AML-193 (cell line): ENCODE measurements at places on chromosomes 3 and 15.
A peak's percentile ranks its signal among the peaks of the same experiment; 100 is the strongest.

DNA sequence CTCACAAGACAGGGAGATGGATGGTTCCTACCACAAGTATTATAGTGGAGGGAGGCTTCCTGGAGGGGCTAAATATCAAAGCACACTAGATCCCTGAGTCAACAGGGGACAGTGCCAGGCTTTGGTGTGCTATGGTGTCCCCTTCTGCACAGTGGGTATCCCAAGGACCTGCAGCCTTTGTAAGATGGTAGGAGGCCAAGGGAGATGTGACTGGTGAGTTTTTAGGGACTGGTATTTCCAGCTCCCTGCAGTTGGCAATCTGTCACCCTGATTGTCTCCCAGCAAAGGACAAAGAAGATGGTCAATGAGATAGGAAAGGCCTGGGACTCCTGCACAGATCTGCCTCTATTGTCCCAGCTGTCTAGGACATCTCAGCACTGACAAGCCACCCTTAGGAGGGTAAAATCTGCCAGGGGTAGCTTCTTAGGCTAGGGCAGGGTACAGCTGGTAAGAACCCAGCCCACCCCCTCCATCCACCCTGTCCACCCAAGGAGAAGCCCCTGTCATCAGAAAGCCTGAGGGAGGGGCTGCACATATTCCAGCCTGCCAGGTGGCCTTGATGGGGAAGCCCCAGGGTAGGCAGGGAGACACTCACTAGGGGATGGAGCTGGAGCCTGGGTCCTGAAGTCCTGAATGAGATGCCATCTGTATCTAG is 631 bp downstream of the CYP1A1 start:
- no peak for DNase-seq

DNA sequence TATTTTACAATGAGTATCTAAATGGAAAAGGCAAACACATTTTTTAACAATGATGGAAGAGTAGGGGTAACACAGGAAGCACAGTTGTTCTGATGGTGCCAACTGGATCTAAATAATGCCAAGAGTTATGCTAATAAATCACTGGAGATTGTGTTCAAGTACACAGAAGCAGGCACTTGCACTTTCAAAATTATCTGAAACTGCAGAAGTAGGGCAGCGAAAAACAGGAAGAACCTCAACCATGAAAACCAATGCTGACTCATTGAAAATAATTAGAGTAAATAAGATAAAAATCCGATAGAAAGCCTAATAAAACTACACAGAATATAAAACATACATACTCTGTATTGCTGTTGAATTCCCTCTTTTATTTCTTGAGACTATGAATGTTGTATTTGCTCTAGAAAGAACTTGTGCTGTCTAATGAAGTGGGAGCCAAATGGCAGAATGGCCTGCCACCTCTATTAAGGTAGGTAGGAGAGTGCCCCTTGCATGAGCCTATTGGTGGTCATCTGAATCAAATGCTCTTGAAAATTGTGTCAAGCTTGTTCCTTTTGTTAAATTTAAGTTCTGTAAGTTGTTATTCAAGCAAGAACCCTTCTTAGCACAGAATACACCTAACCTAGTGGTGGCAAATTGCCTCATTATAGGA is 93.7 kb downstream of the ABI3BP start:
- DNase-seq: peak; percentile 29

GRCh38 chr15:60407415-60407805 is 9.6 kb upstream of the ANXA2 start:
- DNase-seq: no peak

DNA sequence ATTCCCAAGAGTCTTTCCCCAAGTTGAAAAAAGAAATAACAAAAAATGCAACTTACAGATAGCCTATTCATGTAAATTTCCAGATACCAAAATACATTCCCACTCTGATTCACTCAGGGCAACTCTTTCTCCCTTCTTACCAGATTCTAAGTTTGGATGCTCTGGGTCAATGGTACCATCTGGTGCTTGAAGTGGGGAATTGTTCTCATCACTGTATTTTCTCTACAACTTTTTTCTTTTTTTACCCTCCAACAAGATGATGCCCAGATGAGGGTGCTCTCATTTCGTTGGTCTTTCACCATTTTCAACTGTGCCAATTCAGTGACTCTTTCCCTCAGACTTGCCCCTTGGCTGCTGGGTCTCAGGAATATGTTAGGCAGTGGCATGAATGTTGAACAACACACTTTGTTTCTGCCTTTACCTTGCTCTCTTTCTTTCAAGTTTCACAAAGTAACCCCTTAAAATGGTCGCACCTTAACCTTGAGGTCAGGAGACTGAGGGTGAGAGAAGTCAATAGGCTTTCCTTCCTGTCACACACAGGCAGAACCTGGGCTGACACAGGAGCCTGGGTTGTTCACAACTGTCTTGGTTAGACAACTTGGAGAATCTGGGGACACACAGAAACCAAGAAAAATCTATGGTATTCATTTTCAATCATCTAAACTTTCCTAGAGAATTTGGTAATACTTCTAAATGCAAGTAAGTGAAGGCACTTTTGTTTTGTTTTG is 330.7 kb upstream of the SLCO3A1 start:
- peak; percentile 14 for DNase-seq

DNA sequence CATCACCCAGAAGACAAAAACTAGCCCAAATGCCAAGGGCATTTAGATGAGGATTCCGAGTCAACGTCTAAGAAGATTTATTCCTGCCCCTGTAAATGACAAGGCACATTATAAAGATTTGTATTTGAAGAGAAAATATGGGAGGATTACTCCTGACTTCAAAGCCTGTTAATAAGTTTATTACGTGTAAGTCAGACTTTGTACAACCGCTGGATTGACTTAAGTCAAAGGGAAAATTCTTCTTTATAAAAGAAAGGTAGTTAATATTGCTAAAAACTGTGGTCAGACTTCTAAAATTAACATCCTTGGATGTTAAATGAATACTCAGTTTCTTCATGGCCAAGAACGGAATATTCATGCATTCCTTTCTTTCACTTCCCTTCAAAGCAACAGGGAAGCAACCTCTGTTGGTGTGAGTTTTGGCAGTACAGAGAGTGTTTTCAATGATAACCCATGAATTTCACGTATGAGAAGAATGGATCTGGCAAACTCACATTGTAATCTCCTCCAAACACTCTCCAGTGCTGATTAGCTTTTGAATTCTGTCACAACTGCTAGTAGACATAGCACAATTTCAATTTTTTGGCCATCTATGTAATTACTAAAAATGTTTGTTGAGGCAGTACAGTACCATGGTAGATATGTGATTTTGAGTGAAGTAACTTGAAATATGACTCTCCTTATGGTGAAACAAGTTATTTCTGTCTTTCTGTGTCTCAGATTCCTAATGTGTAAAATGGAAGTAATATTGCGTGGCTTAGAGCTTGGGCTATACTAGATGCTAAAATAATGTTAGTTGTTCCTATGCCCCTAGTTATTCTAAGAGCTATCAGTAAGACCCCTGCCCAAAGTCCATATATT is 62.0 kb downstream of the PLD1 start:
- no peak for DNase-seq

- DNase-seq: no peak
Measured at GRCh38 chr3:171329746-171330145, 130.5 kb downstream of the TNIK start.

- no peak for DNase-seq
Measured at GRCh38 chr15:51971032-51971374, 575 bp downstream of the LEO1 start.

DNA sequence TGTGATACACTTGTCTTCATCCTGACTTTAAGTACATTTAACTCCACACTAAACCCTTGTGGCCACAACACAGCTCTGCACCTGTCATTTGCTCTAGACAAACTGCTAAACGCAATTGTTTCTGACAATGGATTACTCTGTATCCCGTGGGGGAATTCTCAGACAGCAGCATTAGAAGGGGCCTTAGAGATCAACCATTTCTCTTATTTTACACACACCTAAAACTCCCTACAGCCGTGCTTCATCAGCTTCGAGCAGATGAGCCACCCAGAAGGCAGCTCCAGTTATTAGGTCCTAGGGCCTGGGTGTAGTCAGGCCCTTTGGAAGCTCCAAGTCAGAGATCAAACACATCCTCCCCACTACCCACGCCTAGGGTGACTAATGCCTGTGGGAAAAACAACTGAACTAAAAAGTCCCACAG is 1.3 kb upstream of the IL12A start:
- DNase-seq: no peak

GRCh38 chr3:48042071-48042760 is 26.0 kb upstream of the MAP4 start:
- no peak for DNase-seq

DNA sequence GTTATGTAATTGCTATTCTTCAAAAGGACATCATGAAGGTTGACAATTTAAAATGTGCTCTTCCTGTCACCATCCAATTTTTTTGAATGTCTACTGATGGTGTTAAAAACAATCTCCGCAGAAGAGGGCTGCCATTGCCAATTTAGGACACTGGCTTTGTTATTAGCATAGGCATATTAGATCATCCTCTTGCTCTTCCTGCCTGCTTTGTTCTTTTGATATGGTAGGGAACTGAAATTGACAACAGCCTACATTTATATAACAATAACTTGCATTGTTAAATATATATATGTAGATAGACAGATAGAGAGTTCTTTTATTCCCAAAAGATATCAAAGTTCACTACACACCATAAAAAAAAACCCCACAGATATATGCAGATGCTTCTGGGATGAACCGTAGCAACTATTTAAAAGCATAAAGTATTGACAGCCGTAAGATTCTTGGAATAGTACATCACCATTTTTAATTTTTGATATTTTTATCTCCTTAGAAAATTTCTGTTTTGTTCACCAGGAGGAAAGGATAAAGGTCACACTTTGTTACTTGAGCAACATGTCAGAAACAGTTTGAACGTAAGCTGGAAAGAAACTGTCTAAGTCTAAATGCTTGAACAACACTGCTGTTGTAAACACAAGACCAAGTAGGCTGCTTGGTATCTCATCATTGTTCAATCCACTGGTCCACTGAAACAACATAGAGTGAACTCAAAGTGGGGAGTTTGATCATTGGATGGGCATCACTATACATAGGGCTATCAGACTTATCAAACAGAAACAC is 66.5 kb downstream of the MDFIC2 start:
- no peak for DNase-seq

- peak; percentile 86 for DNase-seq
Measured at GRCh38 chr15:33089878-33090757, 104.4 kb downstream of the FMN1 start.

- no peak for DNase-seq
Measured at GRCh38 chr15:93107646-93108045, 18.6 kb upstream of the RGMA start.

DNA sequence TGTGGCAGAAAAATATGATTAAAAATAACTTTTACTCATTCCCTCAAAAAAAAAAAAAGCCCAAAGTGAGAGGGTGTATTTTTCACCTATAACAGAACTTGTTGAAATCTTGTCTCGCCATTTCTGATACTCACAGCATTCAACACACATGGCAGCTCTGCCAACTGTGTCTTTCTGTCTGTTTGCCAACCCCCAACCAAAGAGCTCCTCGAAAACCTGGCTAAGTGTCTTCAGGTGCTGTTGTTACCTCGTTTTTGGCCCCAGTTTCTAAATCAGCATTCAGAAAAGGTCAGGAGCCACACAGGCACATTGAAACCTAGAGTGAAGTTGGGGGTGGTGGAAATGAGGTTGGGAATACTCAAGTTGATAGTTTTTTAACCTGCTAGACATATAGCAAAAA is 123.5 kb downstream of the TMEM108 start:
- DNase-seq: no peak

DNA sequence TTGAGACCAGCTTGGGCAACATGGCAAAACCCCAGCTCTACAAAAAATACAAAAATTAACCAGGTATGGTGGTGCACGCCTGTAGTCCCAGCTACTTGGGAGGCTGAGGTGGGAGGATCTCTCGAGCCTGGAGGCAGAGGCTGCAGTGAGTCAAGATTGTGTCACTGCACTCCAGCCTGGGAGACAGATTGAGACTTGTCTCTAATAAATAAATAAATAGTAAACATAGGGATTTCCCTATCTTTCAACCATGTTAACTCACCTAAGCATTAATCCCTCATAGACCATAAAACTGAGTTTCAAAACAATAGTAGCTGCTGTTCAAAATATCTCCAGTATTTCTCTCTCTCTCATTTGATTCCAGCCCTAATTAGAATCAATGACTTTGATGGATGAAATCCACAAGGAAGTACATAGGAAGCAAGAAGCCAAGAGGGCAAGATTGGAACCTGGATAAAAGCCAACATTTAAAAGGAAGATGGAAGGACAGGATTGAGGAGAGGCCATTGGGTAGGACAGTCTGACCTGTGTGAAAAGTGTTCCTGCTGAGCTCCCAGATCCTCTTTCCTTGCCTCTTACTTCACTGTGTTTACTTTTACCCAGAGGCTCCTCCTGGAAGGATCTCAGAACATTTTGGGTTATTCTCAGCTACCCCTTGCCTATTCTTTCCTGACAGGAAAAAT is 12.4 kb upstream of the TTBK2 start:
- no peak for DNase-seq

GRCh38 chr15:67343206-67343605 is 88.6 kb downstream of the IQCH start:
- DNase-seq: no peak

GRCh38 chr15:89555768-89556167 is 19.5 kb upstream of the TICRR start:
- DNase-seq: no peak

GRCh38 chr3:151318991-151319390 is 2.4 kb upstream of the GPR87 start:
- peak; percentile 88 for DNase-seq
